ENCODE measurements at places on chromosomes 1 and 21.

GRCh38 chr1:69528376-69528775, 39.3 kb upstream of the LRRC7 start:
- no peak for DNase-seq

GRCh38 chr1:93313026-93313425, 32.7 kb upstream of the DR1 start:
- no peak for DNase-seq

GRCh38 chr1:219210067-219210466, 36.4 kb downstream of the LYPLAL1 start:
- peak; percentile 2 for DNase-seq

- DNase-seq = no peak
Observed at GRCh38 chr1:41618066-41618825, 133.8 kb upstream of the EDN2 start.

DNA sequence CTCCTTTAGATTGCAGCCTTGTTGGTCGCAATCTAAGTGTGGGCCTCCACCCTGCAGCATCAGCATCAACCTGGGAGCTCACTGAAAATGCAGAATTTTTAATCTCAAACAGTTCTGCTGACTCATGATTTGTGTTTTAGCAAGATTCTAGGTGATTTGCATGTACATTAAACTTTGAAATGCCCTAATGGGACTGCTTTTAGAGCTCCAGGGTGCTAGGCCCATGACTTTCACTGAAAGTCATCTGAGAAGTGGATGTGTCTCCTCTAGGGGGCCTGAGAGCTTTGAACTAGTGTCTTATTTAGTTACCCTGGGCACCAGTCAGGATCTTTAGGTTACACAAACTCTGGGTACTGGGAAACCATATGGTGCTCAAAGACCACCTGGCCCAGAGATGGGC, 9.0 kb downstream of the TRIM67 start:
- no peak for DNase-seq

DNA sequence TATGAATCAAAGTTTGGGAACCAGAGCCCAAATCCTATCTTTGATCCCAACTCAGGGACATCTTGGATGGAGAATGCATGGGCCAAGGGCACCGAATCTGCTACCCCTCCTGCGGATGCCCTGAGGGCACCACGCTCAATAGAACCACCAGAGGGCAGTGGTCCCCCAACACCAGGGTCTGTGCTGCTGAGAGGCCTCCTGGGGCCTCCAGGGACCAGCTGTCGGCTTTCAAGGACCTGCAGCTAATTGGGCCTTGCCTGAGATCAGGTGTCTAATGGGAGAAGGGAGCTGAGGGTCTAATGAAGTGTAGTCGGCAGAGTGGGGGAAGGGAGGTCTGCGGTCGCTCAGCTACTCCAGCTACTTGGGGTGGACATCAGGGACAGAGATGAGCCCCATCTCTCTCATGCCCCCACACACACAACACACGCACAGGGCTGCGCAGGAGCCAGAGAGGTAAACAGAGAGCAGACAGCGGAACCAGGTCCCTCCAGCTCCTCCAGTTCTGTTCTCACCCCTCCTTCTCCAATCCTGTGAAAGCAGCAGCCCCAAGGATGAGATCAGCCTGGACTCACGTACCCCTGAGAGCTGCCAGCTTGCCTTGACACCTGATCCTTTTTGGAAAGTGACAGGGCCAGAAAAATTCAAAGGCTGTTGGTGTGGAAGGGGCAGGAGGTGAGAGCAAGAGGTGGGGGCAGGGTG, 34.9 kb upstream of the PPP1R15B start:
- DNase-seq = peak; percentile 74

DNA sequence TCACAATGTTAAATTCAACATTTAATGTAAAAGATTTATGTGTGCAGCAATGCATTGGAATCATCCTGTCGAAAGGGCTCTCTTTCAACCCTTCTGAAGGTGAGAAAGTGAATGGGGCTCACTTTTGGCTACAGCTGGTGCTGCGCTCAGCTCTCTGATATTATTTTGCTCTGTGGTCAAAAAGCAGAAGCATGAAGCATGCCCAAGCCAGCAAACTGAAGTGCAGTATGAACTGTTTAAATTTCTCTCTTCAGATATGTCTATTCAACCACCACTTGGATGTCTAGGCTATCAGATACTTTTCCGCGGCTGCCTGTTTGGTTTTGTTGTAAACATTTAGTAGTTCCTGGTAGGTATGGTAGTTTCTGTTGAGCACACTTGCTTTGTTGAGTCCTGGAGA, 216.9 kb upstream of the TMPRSS15 start:
- DNase-seq = no peak

GRCh38 chr1:93723110-93723509, 41.5 kb upstream of the BCAR3 start:
- DNase-seq = no peak

Measured in SHP77 treated with DMSO at 0.1 percent for 48 hours (cell line).